ENCODE measurements at places on chromosomes 1 and 21. TPM values are rescaled to one million over a fixed set of nuclear protein-coding genes. Genes with fewer than 3 reads are reported as not detected.

The DENND2C gene
- 2.0 TPM for total RNA-seq

The THEM5 gene
- total RNA-seq = not detected

The NR1I3 gene
- not detected for total RNA-seq

The CFHR5 gene
- not detected for total RNA-seq

The HCN3 gene
- 1.9 TPM for total RNA-seq

The CD55 gene
- 72.6 TPM for total RNA-seq

The RGL1 gene
- total RNA-seq = 35.7 TPM

The DDR2 gene
- 133 TPM for total RNA-seq

The BNIPL gene
- 0.14 TPM for total RNA-seq

The TMEM39B gene
- total RNA-seq = 5.1 TPM

The CFHR4 gene
- total RNA-seq = not detected

The FCER1G gene
- total RNA-seq = 82.9 TPM

The STUM gene
- 1.6 TPM for total RNA-seq

The ZFP69 gene
- total RNA-seq = 5.1 TPM

The TAS1R3 gene
- total RNA-seq = 0.14 TPM

The RUNX3 gene
- 8.5 TPM for total RNA-seq

The PRKAA2 gene
- 16.9 TPM for total RNA-seq

The ITGB2 gene
- 166 TPM for total RNA-seq

The ANGPTL1 gene
- total RNA-seq = 110 TPM

The DTL gene
- 0.21 TPM for total RNA-seq

The TP73 gene
- total RNA-seq = not detected

The IFI44 gene
- 34.9 TPM for total RNA-seq

The FAM163A gene
- total RNA-seq = not detected

The CELA3B gene
- total RNA-seq = 2.0 TPM

The TMPRSS15 gene
- not detected for total RNA-seq

The VASH2 gene
- total RNA-seq = 0.14 TPM

The ASTN1 gene
- 0.41 TPM for total RNA-seq

The USP33 gene
- 91.3 TPM for total RNA-seq

The S100A14 gene
- 4.2 TPM for total RNA-seq

The PDC gene
- total RNA-seq = not detected

The S100B gene
- total RNA-seq = 8.4 TPM

The SLX9 gene
- total RNA-seq = 10.6 TPM

The IL19 gene
- not detected for total RNA-seq

The PLCH2 gene
- 1.9 TPM for total RNA-seq

The AIM2 gene
- total RNA-seq = 1.1 TPM

The OR2L3 gene
- not detected for total RNA-seq

The CSF1 gene
- 146 TPM for total RNA-seq

The FOXO6 gene
- total RNA-seq = 3.8 TPM

The RAP1A gene
- total RNA-seq = 75.0 TPM

Measured in thoracic aorta (tissue), 2 donors.